ENCODE measurements at places on chromosomes 16 and 17. TPM values are rescaled to one million over a fixed set of nuclear protein-coding genes. Genes with fewer than 3 reads are reported as not detected.

The JMJD8 gene
- total RNA-seq, result 20.7 TPM

The SPATA32 gene
- total RNA-seq, result 1.7 TPM

The G6PC1 gene
- not detected for total RNA-seq

The KRTAP16-1 gene
- not detected for total RNA-seq

The SALL1 gene
- total RNA-seq, result not detected

DNA sequence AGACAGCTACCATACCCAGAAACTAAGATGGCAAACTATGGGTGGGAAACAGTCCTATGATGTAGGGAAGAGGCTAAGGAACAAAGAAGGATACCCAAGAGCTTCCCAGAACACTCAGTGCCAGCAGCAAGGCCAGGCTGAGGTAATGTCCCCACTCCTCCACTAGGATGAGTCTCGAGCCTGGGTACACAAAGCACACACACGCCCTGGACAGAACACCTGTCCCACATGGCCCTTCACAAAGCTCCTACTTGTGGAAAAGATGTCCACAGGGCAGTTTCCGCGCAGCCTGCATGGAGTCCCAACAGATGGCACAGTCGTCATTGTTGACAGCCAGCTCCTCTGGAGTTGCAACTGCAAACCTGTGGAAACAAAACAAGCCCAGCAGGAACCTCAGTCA is 23.9 kb downstream of the AMFR start:
- no peak for DNase-seq

- DNase-seq, result no peak
These were observed 1.2 kb downstream of the WNT3 start for GRCh38 chr17:46817151-46817900.

DNA sequence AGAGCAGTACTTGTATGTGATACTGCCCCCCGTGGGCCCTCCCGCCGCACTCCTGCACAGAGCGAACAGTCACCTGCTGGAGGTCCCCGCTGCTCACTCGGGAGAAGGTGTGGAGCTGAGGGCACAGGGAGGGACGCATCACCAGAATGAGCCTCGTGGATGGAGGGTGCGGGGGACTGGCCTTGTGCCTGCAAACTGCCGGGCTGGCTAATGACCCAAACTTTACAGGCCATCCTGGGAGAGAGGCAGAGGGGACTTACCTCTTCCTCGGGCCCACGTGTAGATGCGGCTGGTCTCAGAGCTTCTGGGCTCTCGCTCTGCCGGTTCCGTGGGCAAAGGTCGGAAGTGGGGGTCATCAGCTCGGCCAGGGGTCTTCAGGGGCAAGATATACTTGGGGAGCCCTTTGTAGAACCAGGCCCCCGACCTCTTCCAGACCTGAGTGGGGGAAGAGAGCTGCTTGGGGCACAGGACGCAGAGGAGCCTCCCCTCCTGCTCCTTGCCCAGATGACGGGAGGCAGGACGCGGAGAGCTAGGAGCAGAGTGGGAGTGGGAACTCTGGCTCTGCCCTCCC is 65.5 kb upstream of the DOC2B start:
- DNase-seq, result no peak

DNA sequence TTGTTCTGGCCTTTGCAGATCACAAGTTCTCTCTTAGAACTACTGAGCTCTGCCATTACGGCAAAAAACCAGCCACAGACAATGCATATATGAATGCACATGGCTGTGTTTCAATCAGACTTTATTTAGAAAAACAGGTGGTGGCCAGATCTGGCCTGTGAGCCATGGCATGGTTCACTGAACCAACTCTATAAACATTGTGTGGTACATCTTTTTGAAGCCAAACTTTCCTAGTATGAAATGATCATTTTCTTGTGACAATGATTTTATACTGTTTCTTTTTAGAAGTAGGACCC is 65.9 kb upstream of the AMZ2 start:
- DNase-seq, result no peak

DNA sequence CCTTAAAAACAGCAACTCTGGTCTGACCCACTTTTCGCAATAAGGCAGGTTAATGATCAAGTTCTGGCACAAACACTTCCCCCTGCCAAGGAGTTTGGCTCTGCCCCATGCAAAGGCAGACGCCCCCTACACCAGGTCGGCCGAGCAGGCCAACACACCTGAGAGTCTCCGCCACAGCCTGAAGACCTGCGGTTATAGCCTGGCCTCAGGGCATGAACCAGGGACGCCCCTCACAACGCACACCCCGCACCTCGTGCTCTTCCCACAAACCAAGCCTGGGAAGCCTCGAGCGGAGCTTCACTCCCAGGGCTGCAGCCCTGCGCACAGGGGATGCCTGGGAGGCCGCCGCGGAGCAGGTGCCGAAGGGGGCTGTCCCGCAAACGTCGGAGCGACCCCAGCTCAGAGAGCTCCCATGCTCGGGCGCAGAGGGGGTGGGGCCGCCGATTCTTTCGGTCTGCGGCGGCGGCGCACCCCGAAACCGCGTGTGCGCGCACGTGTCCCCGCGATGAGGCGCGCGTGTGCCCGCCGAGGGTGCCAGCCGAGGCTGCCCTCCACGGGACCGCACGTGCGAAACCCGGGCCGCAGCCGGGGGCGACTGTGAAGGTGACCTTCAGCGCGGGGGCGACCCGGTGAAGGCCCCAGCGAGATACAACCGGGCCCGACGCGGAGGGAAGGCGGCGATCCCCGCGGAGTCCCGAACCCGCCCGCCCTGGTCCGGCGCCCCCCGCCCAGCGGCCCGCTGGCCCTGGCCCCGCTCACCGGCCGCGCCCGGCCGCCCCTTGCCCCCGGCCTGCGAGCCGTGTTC is 559 bp downstream of the CLUH start:
- DNase-seq, result peak; percentile 41

Data from activated T-cell treated with anti-CD3 and anti-CD28 coated beads, Interleukin-2, amount 50 U/mL, for 72 hours (primary cell).